ENCODE measurements at places on chromosomes 5 and 9. TPM values are rescaled to one million over a fixed set of nuclear protein-coding genes. Genes with fewer than 3 reads are reported as not detected.

Gene MARCOL
- not detected for total RNA-seq

Gene CD180
- total RNA-seq: 0.09 TPM

Gene ERAP2
- 132 TPM for total RNA-seq

Gene PPP2R2B
- not detected for total RNA-seq

Gene SLC36A1
- total RNA-seq: 2.7 TPM

Gene KIAA0825
- 1.9 TPM for total RNA-seq

Gene SH3RF2
- 0.17 TPM for total RNA-seq

Gene ITGA1
- total RNA-seq: 75.4 TPM

Gene DNAH5
- 0.17 TPM for total RNA-seq

Gene CYLC2
- total RNA-seq: not detected

Gene UTP15
- total RNA-seq: 20.2 TPM

Gene AFF4
- 29.1 TPM for total RNA-seq

Gene GPR150
- 0.05 TPM for total RNA-seq

Gene PCDHGB2
- 0.51 TPM for total RNA-seq

Gene FGD3
- total RNA-seq: 0.17 TPM

Gene TMEM141
- 47.9 TPM for total RNA-seq

Gene LPAR1
- 0.17 TPM for total RNA-seq

Gene GALNT12
- 0.34 TPM for total RNA-seq

Gene TNFSF15
- total RNA-seq: 2.0 TPM

All from dermis blood vessel endothelial cell (primary cell).